ENCODE measurements at places on chromosomes 13 and 19. TPM values are rescaled to one million over a fixed set of nuclear protein-coding genes. Genes with fewer than 3 reads are reported as not detected.
A peak's percentile ranks its signal among the peaks of the same experiment; 100 is the strongest.

CRB3 gene
- 0.32 TPM for total RNA-seq

TMIGD2 gene
- not detected for total RNA-seq

SELENOV gene
- total RNA-seq = not detected

KLK12 gene
- total RNA-seq = not detected

DNA sequence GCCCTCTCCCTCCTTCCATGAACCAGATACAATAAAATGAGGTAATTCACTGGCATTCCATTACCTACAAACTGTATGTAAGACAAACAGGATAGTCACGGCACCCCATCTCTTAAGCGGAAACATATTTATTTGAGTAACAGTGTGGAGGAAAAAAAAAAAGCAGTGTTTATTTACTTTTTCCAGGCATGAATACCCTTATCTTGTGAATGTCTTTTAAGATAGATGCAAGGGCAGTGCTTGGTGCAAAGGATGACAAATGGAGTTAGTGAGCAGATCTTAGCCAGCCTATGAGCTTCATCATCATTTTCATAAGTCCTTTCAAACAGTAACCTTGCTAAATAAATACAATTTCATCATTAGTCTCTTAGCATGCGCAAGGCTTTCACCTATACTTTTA is 1661.8 kb upstream of the SPRY2 start:
- no peak for DNase-seq

DNA sequence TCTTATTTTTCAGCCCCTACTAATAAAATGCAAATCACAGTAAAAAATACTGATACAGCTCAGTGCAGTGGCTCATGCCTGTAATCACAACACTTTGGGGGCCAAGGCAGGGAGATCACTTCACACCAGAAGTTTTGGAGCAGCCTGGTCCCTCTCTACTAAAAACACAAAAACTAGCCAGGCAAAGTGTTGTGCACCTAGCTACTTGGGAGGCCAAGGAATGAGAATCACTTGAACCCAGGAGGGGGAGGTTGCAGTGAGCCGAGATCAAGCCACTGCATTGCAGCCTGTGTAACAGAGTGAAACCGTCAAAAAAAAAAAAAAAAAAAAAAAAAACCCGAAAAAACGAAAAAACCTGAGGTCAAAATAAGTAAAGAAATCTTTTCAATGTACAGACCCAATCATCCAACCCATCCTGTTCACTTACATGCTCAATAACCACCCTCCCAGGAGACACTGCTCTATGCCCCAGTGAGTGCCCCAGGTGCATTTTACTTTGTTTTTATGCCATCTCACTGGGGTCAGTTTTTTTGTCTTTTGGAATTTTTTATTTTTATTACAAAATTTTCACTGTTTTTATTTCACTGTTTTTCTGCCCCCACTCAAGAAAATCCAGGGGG is 107.0 kb downstream of the ZNF486 start:
- no peak for DNase-seq

DNA sequence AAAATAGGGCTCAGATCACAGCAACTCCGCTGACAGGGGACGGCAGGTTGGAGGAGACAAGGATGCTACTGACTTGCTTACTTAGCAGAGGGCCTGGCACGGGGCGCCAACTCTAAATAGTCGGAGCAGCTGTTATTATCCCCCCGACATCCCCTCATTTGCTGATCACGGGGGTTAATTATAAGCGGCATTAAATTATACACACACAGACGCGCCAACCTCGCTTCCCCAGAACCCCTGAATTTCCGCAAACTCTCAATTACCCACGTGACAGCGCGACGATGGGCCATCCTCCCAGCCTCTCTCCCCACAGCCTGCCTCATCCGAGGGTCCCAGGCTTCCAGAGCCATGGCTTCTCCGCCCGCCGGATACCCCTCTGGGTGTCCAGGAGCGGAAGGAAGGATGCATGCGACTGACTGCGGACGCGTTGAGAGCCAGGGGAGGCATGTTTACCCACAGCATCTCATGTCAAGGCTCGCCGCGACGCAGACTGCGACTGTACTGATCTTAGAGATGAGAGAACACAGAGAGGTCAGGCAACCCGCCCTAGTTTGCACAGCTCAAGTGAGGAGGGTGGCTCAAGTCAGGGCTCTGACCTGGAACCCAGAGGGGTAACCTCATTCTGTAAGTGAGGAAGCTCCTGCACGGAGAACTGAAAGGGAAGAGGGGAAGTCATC is 5.7 kb downstream of the PTPRS start:
- DNase-seq = no peak

DNA sequence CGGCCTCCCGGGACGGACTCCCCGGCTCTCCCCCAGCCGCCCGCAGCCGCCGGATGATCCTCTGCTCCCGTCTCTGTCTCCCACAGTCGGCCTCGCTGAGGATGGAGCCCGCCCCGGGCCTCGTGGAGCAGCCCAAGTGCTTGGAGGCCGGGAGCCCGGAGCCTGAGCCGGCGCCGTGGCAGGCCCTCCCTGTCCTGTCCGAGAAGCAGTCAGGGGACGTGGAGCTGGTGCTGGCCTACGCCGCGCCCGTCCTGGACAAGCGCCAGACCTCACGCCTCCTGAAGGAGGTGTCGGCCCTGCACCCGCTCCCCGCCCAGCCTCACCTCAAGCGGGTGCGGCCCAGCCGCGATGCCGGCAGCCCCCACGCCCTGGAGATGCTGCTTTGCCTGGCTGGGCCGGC is 6.8 kb downstream of the ADAT3 start:
- DNase-seq = peak; percentile 91

Measured in chondrocyte (in vitro differentiated cells).